ENCODE measurements at places on chromosomes 5 and 9. TPM values are rescaled to one million over a fixed set of nuclear protein-coding genes. Genes with fewer than 3 reads are reported as not detected.

Gene SLC6A18
- not detected for polyA plus RNA-seq

Gene HTR1A
- polyA plus RNA-seq: not detected

Gene QSOX2
- polyA plus RNA-seq: 7.0 TPM

Gene PTGDS
- not detected for polyA plus RNA-seq

Gene ITGA2
- polyA plus RNA-seq: 14.7 TPM

Gene PCSK1
- polyA plus RNA-seq: not detected

Gene CDK9
- 52.9 TPM for polyA plus RNA-seq

Gene BRD3
- polyA plus RNA-seq: 5.2 TPM

DNA sequence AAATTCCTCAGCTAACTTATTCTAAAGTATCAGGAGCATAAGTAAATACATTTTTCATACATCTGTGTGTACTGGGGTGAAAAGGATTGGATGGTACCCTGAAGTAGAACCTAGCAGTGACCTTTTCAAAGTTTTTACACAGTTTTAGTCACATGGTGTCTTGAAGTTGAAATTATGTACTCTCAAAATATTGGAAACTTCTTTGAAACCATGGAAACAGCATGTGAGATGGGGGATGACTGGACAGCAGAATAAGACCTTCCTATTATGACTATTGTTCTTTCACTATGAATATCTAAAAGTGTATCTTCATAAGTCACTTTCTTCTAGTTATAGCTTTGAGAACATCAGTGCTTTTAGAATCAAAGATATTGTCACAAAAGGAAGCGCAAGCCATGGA lies 301.5 kb upstream of the ELAVL2 start:
- DNase-seq: no peak

- DNase-seq: no peak
Observed at GRCh38 chr5:158812408-158812807, 287.3 kb downstream of the EBF1 start.

GRCh38 chr5:75510417-75510835 lies 1.0 kb downstream of the CERT1 start:
- DNase-seq: peak; percentile 29

DNA sequence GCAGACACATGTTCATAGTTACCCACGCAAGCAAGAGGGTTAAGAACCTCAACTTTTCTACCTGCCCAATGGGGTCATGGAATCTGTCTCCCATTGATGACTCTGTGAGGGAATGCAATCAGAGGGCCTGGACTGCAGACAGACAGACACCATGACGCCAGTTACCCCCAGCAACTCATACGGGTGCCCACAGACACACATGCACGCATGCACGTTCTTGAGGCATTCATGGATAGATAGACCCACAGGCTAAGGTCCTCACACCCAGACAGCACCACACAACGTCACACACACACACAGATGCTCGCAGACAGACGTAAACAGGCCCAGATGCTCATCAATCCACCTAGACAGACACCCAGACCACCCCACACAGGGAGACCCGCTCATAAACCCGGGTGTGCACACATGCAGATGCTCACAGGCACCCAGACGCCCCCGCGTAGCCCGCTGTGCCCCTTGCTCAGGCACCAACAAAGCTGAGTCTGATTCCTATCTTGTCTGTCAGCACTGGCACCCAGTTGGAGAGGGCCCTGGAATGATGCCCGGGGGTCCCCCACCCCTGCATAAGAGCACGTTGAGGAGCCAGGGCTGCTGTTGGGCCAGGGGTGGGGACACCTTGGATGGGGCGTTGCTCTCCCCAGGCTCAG lies 23.6 kb downstream of the LHX2 start:
- DNase-seq: no peak

DNA sequence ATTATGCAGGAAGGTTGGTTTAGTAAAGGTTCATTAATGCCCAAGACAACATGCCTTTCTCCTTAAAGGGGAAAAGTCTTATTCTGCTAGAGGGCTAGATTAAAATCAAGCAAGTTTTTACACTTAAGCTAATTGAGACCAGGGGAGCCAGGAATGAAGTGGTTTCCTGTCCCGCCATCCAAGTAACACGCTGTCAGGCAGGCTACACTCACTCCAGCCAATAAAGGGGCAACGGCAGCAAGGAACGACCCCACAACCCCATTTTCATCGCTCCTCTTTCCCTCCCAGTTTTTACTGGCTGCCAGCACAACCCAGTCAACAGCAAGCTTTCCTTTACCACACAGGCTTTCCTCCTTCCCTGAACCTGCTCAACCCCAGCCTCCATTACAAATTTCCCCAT lies 225.1 kb downstream of the DCP2 start:
- DNase-seq: no peak

- DNase-seq: no peak
Observed at GRCh38 chr5:41747301-41747700, 122.9 kb downstream of the OXCT1 start.

DNA sequence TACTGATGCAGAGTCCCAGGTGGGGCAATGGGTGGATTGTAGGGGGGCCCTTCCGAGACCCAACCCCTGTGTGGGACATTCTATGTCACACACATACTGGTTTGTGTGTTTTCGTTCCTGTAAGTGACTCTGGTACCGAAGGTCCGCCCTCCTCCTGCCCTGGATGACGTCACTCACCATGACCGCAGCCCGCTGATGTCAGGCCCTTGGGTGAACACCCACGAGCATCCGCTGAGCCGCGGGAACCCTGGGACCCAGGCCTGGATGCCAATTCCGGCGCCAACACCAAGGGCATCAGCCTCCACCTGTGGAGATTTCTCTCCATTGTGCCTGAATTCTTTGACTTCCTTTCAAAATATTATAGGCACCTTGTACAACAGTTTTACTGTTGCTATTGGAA lies 184.3 kb downstream of the MTRR start:
- DNase-seq: no peak

GRCh38 chr9:126886034-126886822 lies 25.8 kb downstream of the ZBTB34 start:
- DNase-seq: no peak

DNA sequence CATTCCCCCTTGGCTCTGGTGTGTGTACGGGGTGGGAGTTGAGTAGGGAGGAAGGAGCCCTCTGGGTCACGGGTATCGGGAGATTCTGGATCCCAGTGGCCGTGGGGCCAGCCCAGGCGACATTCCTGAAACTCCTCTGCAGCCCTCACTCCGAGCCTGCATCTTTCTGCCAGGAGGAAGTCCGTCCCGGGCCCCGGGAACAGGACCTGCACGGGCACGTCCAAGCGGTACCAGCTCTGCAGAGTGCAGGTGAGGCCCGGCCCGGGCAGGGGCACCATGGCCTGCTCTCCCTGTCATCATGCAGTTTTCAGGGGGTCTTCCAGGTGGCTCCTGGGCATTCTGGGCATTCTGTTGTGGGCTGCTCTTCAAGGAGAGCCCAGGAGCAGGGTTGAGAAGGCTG lies 3.7 kb downstream of the ADAMTSL2 start:
- no peak for DNase-seq

GRCh38 chr5:16245956-16246355 lies 66.4 kb upstream of the MARCHF11 start:
- no peak for DNase-seq

- no peak for DNase-seq
Observed at GRCh38 chr5:55324815-55325418, 17.1 kb downstream of the MTREX start.

DNA sequence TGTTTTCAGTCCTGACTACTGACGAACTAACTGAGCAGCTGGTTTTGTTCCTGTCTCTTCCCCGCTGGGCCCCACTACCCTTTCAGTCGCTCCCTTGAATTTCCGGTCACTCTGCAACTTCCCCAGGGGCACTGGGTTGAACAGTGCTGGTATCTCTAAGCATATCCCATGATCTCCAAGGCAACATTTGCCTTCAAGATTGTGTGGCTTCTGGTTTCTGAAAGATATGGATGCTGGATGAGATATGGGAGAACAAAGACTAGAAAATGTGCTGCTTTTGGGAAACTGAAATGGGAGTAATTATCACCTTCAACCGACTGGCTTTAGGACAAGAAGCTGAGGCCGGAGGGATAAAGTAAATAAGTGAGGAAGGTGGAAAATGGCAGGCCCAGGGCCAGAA lies 258.2 kb upstream of the PIK3R1 start:
- no peak for DNase-seq

DNA sequence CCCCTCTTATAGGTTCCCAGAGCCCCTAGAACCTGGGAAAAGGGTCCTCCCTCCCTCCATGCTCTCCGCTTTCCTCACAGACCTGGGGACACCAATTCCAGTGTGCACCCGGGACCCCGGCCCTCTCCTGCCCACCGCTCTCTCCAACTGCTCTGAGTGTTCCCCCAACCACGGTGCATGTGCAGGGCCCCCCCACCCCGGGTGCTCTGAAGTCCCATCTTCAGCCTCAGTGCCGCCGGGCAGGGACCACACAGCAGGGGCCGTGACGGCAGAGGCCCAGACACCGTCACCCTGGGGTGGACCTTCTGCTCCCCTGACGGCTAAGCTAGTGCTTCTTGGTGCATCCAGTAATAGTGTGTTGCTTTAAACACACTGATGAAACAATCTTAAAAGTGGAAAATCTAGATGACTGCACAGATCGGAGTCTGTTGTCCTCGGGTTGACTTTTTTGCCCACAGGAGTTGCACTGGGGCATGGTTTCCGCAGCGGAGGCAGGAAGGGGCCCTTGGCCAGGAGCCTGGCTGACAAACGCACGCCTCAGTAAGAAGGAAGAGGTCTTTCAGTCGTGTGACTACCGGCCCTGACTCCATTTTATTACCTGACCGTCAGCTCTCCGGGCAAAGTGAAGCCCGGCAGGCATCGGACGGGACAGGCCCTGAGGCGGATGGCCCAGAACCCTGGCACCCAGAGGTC lies 36.2 kb upstream of the SLC6A3 start:
- no peak for DNase-seq
